ENCODE measurements at places on chromosomes 3 and 15.

DNA sequence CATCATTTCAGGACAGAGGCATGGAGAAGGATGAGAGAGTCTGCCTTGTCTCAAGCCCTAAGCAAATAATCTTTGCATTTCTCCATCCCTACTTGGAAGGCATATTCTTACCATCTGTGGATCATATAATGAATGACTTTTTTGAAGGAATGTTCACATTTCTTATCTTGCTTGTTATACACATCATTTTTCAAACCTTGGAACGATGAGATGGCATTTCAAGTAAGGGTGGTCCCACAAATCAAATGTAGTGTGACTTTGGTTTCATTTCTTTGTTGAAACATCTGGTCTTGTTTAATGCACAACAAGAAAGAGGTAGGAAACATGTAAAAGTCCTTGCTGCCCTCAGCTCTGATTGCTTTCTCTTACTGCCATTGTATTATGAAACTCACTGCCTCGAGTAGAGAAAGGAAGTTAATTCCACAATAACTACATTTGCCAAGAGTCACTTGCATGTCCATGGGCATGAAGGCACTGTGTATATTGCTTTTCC lies 32.1 kb downstream of the RBMS3 start:
- no peak for DNase-seq
- H3K27me3 ChIP-seq: no peaks in the 10 kb centered on the region
- H3K27ac ChIP-seq: no peak overlapping the region
- H3K4me1 ChIP-seq: peaks cover 3% of the 10 kb centered on the region

GRCh38 chr3:32995098-32995497 lies 43.7 kb downstream of the CCR4 start:
- no peaks in the 10 kb centered on the region for H3K27me3 ChIP-seq
- H3K4me3 ChIP-seq: no peak overlapping the region
- no peaks in the 10 kb centered on the region for H3K36me3 ChIP-seq

GRCh38 chr3:108324177-108324576 lies 27.8 kb downstream of the HHLA2 start:
- no peaks in the 10 kb centered on the region for H3K4me1 ChIP-seq
- no peaks in the 10 kb centered on the region for H3K27me3 ChIP-seq

DNA sequence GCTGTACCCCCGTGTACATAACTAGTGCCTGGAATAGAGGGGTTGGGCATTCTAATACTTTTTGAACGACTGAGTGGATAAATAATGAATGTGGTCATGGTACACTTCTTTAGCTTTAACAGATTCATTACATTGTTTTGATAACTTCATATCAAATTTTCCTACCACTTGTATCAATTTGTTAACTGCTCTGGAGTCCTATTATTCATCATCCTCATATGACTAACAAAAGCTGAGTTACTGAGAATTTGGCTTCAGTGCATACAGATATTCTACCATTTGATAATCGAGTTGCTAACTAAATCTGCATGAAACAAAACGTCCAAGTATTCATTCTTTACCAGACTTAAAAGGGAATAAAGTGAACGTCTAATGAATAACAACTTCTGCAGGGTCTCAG lies 31.7 kb downstream of the FRMD5 start:
- H3K4me1 ChIP-seq: no peaks in the 10 kb centered on the region
- no peak overlapping the region for H3K4me3 ChIP-seq
- no peak overlapping the region for H3K27ac ChIP-seq
- no peak for DNase-seq

DNA sequence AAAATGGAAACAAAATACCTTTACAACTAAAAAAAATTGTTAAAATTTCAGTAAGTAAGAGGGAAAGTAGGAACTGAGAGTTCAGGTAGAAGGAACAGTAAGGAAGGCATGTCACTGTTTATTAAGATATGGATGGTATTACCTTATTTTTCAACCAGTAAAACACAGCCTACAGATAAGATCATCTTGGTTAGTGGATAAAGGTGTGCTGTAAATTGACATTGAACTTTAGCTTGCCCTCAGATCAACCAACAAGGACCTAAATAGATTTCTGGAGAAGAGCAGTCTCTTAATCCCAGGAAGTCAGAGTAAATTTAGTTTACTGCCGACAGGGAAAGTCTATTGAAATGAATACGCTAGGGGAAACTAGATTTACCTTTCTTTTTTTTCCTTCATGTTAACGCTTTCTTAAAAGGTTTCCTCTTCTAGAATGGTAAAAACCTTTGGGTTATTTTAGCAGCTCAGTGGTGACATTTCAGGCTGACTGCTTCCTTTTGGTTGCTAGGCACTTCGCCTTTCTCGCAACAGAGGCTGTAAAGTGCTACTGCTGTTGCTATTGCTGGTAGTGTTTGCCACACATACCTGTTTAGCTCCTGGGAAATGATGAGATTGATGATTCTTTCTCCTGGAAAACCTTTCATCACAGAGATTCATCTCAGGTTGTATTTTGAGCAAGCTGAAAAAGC lies 12.9 kb downstream of the DZIP3 start:
- no peaks in the 10 kb centered on the region for H3K4me1 ChIP-seq
- no peaks in the 10 kb centered on the region for H3K27me3 ChIP-seq
- DNase-seq: no peak
- no peak overlapping the region for H3K27ac ChIP-seq
- H3K36me3 ChIP-seq: peaks cover 13% of the 10 kb centered on the region

DNA sequence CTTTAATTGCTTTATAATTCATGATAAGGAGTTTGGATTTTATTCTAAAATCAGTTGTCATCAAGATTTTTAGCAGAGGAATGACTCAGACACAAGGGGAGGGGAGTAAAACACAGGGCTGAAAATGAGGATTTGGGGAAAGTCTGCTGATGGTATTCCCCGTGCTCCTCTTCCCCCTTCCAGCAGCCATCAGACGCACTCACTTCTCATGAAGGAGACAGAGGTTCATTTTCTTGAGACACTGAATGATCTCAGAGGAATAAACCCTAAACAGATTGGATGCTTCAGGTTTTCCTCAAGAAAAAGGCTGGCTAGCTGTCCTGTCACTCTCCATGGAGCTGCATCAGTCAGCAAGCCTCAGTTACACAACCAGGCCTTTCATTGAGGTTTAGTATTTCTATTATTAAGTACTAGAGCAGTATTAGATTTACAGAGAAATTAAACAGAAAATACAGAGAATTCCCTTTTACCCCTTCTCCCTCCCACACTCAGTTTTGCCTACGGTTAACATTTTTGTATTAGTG lies 166.4 kb downstream of the C3orf70 start:
- no peaks in the 10 kb centered on the region for H3K27me3 ChIP-seq
- DNase-seq: no peak
- peaks cover 10% of the 10 kb centered on the region for H3K36me3 ChIP-seq
- H3K27ac ChIP-seq: no peak overlapping the region
- no peak overlapping the region for H3K4me3 ChIP-seq

DNA sequence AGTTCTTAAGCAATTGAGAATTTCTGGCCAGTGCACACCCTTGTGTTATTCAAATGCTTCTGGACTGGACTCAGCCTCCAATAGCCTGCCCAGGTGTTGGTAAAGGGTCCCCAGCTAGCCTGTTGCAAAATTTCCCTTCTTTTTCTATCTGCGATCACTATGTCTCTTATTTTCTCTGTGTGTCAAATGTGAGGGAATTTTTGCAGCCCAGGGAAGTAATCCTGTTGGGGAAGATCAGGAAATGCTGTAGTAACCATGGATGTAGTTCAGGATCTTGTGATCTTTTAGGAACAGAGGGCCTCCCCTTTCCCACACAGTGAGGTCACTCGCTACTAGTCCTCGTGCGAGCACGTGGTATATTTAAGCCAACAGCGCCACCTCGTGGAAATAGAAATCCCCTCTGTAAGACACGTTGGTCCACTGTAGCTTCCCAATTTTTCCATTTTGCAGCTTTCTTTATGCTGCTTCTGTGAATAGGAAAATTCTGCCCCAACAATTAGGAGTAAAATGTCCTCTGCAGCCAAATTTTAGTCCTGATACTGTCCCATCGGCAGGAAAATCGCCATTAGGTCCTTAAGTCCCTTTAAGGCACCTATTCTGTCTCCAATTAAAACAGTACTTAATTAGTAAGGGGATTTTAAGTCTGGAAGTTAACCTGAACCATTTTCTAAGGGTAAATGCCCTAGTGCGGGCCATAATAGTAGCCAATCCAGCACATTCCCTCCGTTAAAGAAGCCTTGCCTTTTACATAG lies 4.0 kb upstream of the SMCO1 start:
- H3K4me1 ChIP-seq: no peaks in the 10 kb centered on the region
- H3K27ac ChIP-seq: no peak overlapping the region
- H3K27me3 ChIP-seq: no peaks in the 10 kb centered on the region
- peak; percentile 73 for DNase-seq
- H3K36me3 ChIP-seq: peaks cover 41% of the 10 kb centered on the region

GRCh38 chr15:58185439-58185838 lies 47.3 kb downstream of the AQP9 start:
- no peaks in the 10 kb centered on the region for H3K4me1 ChIP-seq
- DNase-seq: no peak
- H3K27ac ChIP-seq: no peak overlapping the region
- no peaks in the 10 kb centered on the region for H3K27me3 ChIP-seq
- no peaks in the 10 kb centered on the region for H3K36me3 ChIP-seq
- H3K4me3 ChIP-seq: no peak overlapping the region

Measured in H9 (cell line).